GM23248 (cell line): ENCODE measurements at places on chromosomes 2 and 18.

DNA sequence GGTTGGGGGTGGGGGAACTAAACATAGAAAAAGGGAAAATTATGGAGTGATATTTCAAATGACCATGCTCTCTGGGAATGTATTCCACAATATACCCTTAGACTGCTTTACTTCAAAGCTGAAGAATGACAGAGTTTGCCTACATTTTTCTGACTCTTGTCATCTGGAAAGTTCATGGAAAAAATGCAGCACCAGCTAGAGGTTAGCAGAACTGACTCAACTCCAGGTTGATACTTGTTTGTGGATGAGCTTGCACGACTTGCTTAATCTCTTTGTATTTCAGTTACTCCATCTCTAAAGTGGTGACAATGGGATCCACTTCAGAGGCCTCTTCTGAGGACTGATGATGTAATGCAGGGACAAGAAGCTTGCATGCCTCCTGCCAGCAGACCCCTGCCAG, 824.0 kb upstream of the ID2 start:
- peak; percentile 90 for DNase-seq

DNA sequence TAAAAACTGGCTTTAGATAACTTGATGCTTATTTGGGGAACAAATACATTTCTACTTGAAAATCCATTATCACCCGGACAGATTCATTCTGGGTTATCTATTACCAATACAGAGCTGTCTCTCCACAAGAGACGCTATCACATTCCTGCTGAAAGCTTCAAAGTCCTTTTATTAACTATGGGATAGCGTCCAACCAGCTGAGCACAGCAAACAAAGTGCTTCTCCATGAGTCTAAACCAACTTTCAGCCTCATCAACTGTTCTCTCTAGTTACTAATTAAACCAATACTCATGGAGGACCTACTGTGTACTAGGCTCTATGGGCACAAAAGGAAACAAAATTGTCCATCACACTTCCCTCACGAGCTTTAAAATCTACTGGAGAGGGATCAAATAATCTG, 132.8 kb downstream of the L3MBTL4 start:
- no peak for DNase-seq

DNA sequence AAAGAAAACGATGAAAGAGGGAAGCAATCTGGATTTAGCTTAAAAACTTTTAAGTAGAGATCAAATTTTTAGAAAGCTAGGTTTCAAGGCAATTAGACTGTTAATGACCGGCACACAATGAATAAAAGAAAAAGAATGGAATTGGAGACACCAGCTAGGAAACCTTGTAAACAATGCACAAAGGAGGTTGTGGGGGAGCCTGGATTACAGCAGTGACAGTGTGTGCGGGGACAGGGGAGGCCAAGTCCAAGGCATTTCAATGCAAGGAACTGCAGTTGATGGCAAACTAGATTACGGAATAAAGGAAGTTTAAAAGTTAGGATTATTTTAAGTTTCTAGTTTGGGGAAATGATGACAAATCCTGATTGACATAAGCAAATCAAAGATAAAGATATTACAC, 74.5 kb downstream of the DTNB start:
- no peak for DNase-seq

DNA sequence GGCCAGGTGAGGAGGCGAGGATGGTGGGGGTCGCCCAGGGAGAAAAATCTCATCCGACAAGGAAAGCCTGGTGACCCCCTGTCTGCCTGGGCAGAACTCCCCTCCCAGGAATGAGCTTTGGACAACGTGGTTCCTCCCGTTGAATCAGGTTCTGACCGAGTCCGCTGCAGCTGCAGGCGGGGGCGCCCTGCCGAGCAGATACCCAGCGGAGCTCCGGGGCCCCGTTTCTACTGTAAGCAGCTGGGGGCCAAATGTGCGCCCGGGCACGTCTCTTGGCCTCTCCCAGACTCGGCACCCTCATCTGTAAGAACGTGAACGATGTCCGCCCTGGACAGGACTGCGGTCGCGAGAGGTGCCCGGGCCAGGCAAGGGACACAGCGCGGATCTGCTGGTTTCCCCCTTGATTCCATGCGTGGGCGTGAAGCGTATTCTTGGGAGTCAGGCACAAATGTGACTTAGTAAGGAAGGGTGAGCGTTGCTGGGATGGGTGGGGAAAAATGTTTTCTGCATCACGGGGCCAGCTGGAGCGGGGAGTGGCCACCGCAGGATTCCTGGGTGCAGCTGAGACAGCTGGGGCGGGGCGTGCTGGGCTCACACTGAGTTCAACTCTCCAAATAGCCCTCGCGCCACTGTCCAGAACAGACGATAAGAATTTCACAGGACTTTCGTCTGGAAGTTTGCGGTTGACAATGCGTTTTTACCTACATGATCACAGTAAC, 20.2 kb upstream of the TUBB6 start:
- peak; percentile 96 for DNase-seq

DNA sequence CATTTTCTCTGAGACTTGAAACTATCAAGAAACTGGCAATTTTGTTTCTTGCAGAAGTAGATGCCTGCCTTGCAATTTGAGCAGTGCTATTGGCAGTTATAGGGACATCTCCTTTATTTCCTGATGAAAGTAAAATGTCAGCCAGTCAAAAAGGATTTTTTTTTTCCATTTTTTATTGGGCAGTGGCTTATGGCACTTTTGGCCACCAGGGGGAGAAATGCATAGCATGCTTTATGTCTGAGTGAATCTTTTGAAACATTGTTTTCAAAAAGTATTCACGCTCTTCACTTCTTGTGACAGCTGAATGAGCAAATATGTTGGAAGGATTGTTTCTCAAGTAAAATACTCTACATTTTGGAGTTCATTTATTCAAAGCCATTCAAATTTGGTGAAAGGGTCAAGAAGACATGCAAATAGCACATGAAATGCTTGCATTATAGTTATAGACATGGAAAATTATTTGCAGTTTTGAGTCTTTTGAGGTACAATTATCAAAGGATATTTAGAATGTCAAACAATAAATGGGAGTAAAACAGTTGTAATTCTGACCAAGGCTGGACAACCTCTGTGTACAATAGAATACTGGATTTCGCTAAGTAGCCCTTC, 491.0 kb downstream of the CDH2 start:
- peak; percentile 74 for DNase-seq

DNA sequence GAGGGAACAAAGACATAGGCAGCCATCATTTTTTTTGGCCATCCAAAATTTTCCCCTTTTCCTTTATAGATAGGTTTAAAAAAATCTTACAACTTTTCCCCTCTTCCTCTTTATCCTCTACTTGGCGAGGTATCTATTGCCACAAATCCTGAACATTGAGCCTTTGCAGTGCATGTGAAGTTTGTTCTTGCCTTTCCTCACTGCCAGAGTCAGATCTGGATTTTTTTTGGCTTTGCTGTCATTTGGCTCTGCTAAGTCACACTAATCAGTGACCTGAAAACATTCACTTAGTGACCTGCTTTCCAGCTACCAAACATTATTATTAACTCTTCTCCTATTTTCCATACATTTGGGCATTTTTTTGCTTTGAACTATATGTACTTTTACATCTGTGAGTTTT, 249.2 kb upstream of the ZSWIM2 start:
- DNase-seq = no peak

- DNase-seq = no peak
Measured at GRCh38 chr2:235898766-235899165, 269.4 kb downstream of the GBX2 start.

DNA sequence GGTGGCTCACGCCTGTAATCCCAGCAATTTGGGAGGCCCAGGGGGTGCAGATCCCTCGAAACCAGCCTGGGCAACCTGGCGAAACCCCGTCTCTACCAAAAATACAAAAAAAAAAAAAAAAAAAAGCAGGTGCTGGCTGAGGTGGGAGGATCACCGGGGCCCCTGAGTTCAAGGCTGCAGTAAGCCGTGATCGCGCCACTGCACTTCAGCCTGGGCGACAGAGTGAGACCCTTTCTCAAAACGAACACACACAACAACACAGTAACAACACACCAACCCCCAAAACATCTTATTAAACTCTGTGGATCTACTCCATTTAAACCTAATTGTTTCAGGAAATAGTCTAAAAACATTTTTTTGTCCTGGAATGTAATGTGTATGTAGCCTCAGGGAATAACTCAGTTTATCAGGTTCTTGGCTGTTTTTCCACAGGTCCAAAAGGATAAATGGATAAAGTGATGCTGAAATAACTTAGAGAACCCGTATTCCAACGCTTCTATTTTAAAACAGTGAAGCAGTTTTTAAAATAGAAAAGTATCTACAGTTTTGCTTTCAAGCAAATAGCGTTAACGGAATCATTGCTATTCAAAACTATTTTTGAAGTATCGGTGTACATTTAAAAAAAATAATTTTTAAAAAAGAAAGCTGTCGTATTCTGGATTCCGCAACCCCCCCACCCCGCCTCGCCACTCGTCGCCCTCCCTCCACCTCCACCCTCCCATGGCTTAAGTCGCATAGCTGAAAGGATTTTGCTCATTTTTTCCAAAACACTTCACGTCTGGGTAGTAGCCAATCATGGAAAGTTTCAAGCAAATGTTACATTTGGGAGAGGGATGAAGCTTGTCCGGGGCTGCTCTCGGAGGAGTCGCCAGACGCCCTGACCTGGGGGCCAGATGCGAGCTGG, 895 bp upstream of the GLS start:
- DNase-seq = peak; percentile 77

- no peak for DNase-seq
Measured at GRCh38 chr2:53208815-53209214, 558.8 kb upstream of the CHAC2 start.

DNA sequence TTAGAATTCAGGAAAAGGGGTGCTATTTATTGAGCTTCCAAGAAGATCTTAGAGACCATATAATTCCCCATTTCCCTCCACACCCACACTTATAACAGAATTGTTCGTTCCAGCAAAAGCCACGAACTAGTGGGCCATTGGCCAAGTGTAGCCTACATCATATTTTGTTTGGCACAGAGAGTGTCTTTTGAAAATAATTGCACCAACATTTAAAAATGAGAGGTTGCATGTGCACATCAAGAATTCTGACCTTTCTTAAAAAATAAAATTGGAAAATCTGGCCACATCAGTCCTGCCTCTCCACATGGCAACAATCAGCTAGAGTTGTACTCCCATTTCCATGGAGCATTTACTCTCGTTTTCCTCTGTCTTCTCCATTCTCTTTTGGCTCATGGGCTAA, 655.5 kb upstream of the FANCL start:
- DNase-seq = peak; percentile 47

DNA sequence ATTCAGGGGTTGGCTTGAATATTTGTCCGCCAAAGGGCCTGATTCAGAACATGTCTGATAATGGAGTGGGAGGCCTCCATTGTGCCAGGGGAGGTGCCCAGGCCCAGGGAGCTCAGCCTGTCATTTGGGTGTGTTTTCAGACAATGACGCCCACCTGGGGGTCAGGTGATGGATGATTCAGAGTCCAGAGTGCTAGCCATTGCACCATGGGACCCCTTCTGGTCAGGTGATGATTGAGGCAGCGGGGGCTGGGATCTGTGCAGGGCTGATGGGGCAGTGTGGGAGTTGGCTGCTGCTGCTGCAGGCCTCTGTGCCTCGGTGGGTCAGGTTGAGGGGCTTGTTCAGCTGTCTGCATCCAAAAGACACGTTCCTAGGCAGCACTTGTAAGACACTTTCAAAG, 8.3 kb upstream of the ARHGEF4 start:
- DNase-seq = no peak

- no peak for DNase-seq
Measured at GRCh38 chr2:218839888-218840287, 8.3 kb upstream of the PRKAG3 start.

DNA sequence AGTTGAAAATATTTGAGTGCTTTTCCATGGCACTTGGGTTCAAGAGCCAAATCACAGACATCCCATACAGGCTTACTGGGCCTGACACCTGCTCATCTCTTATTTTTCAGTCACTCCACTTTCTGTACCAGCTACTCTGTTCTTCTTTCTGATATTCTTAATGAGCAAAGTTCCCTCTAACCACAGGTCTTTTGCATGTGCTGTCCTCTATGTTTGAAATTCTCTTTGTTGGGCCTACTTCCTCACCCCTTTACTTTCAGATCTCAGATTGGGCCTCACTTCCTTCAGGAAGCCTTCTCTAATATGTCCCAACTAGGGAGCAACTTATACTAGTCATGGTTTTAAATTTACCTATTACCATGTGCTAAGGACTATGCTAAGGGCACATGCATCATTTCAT, 81.8 kb upstream of the RBMS1 start:
- no peak for DNase-seq

DNA sequence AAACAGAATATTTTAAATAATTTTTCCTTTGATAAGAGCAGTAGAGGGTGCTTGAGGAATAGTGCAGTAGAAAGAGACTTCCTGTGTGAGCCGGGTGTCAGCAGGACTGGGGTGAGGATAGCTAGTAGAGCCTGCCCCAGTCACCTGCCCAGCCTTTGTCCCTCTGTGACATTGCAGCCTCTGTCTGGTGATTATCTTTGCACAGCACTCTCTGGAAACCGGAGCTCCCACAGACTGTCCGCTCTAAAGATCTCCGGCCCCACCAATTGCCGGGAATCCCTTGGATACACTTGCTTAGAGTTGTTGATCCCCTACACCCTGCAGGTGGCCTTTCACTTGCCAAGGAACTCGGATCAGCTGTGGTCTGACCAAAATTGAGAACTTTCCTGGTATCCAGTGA, 1081.3 kb upstream of the TMEFF2 start:
- DNase-seq = no peak

- peak; percentile 98 for DNase-seq
Measured at GRCh38 chr2:101516823-101517690, 42.1 kb upstream of the RFX8 start.

GRCh38 chr2:26534098-26534864, 56.4 kb upstream of the OTOF start:
- DNase-seq = no peak

GRCh38 chr2:197131558-197131855, 179.1 kb downstream of the ANKRD44 start:
- DNase-seq = no peak

DNA sequence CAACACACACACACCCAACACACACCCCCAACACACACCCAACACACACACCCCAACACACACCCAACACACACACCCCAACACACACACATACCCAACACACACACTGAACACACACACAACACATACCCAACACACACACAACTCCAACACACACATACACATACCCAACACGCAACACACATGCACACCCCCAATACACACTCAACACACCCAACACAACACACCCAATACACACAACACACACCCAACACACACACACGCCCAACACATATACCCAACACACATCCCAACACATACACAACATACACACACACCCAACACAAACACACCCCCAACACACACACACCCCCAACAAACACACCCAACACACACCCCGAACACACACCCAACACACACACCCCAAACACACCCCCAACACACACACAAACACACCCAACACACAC, 8.2 kb upstream of the STK25 start:
- DNase-seq = no peak

GRCh38 chr18:57331718-57332117, 20.6 kb upstream of the ST8SIA3 start:
- no peak for DNase-seq
